Omental fat pad (tissue), 4 donors: ENCODE measurements at places on chromosomes 1 and 21.

DNA sequence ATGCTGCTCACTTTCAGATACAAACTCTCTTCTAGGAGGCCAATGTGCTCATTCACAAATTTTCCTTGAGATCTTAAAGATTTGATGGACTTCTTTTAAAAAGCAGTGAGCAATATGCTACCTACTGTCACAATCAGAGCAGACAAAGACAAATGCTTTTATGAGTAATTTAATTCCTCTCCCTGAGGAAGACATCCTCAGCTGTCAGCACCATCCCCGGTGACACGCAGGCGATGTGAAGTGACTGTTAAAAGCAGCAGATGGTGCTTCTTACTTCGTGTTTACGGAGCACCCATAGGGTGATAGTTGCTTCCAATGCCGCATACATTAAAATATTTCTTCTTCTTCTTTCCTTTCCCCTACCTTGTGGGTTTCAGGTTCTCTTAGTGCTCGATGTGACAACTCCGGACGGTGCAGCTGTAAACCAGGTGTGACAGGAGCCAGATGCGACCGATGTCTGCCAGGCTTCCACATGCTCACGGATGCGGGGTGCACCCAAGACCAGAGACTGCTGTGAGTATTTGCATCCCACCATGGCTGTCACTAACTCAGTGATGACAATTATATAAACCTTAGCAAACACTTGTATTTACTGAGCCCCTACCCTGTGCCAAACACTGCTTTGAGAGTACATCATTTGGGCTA lies 29.1 kb downstream of the LAMC2 start:
- no peak for DNase-seq

GRCh38 chr1:117710710-117711109 lies 104.9 kb downstream of the TENT5C start:
- DNase-seq, result no peak

GRCh38 chr1:97461782-97462181 lies 459.1 kb downstream of the DPYD start:
- DNase-seq, result no peak

- DNase-seq, result no peak
These were observed 242.7 kb upstream of the JUN start for GRCh38 chr1:59026472-59026948.

- DNase-seq, result no peak
These were observed 86.8 kb downstream of the KCNJ6 start for GRCh38 chr21:37829447-37829846.

DNA sequence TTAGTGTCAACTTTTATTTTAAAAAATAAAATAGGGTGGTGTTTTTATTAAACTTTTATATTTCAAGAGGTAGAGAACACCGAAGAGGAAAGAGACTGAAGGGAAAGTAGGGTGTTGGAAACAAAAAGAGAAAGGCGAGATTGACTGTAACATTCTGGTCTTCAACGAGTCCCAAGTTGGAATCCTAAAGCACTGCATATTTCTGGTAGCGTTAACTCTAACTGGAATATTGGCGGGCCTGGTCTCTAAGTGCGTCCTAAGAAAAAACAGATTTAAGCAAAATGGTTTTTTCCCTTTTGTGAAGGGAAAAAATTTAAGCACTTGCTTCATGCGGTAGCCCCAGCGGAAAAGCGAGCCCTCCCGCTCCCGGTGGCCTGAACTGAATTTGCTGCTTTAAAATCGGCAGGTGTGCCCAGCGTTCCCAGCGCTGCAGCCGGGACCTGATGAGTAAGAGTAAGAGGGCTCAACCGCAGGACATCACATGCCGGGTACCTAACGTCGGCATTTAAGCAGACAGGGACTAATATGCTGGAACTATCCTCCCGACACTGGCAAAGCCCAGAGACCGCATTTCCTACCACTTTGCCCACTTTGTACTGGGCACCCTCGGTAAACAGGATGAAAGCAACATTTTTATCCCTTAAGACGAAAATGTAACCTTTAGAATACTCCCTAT lies 30.5 kb upstream of the NFIA start:
- DNase-seq, result no peak

GRCh38 chr1:87394513-87394912 lies 65.8 kb downstream of the LMO4 start:
- no peak for DNase-seq

GRCh38 chr1:212432272-212432660 lies 454 bp upstream of the NENF start:
- DNase-seq, result no peak

DNA sequence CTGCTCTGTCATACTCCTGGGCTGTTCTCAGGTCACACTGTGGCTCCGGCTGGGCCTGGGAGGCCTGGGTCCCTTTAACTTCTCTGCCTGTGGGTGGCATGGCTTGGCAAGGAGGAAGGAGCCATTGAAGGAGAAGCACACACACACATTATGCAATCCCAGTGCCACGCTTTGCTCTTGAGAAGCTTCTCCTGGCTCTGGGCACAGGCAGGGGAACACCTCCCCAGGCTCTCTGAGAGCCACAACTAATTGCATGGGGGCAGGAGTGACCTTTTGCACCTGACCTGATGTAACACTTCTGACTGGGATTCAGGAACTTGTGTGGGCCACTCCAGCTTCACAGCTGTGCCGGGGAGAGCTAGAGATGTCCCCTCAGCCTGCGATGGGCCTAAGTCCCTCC lies 23.1 kb downstream of the LGR6 start:
- DNase-seq, result no peak
